Myocyte (in vitro differentiated cells): ENCODE measurements at places on chromosomes 13 and 19. TPM values are rescaled to one million over a fixed set of nuclear protein-coding genes. Genes with fewer than 3 reads are reported as not detected.

The ZNF98 gene
- not detected in 2 replicates for total RNA-seq

The ERICH4 gene
- total RNA-seq, result not detected in 2 replicates

The KLF5 gene
- total RNA-seq, result 73.9 and 121 TPM in 2 replicates

GRCh38 chr19:2013683-2013961 lies 1.9 kb downstream of the BTBD2 start:
- DNase-seq, result no peak

- no peak for DNase-seq
These were observed 802 bp downstream of the CDC37 start for GRCh38 chr19:10402441-10403038.

GRCh38 chr19:40502647-40503319 lies 36.0 kb downstream of the SPTBN4 start:
- DNase-seq, result no peak

DNA sequence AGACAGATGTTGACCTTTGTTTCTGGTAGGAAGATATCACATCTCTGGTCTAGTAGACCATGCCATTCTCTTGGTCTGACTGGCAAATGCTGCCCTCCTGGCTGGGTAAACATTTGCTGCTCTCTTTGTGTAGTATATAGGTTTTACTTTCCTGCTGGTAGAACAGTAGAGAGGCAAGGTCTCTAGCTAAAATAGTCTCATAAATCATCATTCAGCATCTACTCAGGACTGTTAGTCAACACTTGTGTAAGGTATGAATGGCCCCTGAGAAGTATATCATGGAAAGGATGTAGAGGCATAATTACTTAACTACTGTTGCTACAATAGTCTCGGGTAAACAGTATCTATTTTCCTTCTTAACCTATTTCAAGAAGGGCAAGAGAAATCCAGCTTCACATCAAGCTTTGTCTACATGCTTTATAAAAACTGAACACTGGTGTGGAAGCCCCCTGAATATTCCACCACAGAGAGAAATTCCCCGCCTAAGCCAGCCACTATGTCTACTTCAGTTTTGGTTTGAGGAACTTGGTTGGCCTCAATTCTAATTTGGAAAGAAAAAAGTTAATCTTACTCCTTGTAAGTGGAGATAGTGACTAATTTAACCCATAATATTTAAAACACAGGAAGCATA lies 18.4 kb upstream of the MYCBP2 start:
- no peak for DNase-seq

DNA sequence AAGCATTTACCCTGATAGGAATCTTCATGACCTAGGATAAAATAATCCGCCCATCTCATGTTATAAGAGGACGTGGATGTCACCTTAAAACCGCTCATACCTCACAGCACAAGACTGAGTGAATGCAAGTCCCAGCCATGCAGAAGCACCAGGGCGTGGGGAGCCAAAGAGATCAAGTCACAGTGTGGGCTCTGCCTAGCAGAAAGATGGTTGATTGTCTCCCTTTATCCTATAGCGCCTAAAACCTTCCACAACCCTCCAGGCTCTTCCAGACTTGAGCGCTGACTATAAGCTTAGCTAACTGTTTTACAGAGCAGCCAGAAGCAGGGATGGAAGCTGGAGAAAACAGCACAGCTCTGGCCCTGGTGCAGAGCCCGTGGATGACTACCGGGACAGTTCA lies 6.8 kb upstream of the ANKRD10 start:
- no peak for DNase-seq

- DNase-seq, result no peak
These were observed at the start of gene SYNE4 for GRCh38 chr19:36008336-36008978. TSS of gene SYNE4 (minus strand) at chr19:36008813. CDS start at chr19:36008681, 132 bp downstream.

DNA sequence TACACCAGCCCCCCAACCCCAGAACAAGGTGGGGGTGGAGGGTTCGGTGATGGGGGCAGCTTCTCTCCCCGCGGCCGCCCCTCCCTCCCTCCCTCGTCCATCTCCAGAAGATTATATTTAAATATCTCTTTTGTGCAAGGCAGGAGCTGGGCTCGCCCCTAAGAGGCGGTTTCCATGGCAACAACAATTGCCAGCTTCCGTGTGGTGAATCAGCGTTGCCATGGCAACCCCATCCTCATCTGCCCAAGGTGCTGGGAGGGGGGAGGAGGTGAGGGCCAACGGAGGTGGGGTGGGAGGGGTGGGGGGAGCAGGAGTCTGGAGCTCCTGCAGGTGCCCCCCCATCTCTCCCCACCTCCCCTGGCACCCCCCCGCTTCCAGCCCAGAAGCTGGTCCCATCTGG lies 46.4 kb downstream of the CELF5 start:
- no peak for DNase-seq

GRCh38 chr19:435707-436412 lies 25.0 kb downstream of the SHC2 start:
- peak; percentile 2 for DNase-seq

GRCh38 chr13:108427355-108427754 lies 157.8 kb downstream of the TNFSF13B start:
- DNase-seq, result no peak

- peak; percentile 70 for DNase-seq
These were observed 87.0 kb upstream of the TSHZ3 start for GRCh38 chr19:31436121-31436776.

DNA sequence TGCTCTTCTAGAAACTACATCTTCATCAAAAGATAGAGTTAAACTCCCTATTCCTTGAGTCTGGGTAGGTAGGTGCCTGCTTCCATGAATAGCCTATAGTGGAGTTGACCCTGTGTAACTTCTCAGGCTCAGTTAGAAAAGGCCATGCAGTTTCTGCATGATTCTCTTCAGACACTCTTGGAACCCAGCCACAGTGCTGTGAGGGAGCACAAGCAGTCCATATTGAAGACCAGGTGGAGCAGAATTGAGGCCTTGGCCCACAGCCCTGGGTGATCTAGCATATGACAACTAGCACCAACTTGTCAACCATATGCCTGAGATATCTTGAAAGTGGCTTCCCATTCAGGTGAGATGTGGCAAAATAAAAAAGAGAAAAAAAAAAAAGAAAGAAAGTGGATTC lies 10.3 kb upstream of the PAN3 start:
- no peak for DNase-seq
